DMS79 (cell line): ENCODE measurements at places on chromosomes 7 and 10.

GRCh38 chr7:25976630-25977029 is 175.4 kb upstream of the NFE2L3 start:
- no peak for DNase-seq

DNA sequence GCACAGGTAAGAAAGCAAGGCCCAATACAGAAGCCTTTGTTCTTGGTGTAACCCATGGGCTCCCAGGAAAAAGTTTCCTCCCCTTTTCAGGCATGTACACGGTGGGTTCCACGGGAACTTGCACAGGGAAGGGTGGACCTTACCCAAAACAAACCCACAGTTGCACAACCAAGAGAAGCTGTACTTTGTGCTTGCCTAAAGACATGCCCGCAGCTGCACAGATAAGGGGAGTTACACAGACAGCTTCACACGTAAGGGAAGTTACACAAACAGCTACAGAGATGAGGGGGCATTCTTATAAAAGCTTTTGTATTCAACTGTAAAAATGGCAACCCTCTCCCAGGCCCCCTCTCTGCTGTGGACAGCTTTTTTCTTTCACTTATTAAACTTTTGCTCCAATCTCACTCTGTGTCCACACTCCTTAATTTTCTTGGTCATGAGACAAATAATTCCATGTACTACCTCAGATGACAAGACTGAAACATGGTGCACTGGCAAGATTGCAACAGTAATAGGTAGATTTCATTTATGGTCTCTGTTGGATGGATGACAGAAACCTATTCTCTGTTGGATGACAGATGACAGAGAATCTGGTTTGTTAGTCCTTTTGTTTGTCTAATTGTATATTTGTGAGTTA is 72.9 kb downstream of the ATE1 start:
- DNase-seq: no peak

DNA sequence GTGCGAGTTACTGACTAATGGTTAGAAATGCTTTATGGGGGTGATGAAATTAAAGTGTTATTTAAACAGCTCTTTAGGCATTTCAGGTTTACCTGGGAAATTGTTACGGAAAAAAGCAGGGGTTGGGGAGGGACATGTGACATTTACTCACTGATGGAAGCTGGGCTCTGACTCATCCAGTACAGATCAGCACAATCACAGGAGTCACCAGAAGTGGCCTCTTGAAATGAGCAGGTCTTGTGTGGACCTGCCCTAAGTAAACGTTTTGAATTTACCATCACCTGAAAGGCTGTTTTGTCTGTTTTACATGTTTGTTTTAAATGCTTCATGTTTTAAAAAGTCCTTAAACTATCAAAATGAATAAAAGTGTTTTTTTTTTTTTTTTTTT is 2.3 kb downstream of the GLRX3 start:
- peak; percentile 77 for DNase-seq

DNA sequence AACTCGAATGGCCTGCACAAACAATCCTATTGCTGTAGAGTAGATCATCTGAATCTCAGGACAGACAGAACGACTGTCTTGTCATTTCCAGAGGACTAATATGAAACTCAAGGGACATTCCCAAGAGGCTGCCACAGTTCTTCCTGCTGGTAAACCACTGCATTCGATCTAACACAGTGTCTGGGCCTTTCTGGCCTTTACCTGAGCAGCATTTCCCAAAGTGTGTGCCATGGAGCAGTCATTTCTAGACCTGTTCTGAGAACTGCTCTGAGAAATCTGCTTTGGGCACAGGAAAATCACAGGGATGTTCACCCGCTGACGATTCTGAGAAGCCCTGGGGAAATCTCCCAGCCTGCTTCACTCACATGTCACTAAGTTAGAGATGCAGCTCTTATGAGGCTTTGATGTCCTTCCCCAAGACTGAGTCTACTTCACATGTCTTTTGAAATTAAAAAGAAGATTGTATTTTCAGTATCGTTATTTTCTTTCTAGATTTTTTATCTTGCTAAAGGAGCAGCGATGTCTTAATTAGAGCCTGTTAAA is 18.4 kb downstream of the GPNMB start:
- no peak for DNase-seq

GRCh38 chr10:78654047-78654590 is 414.6 kb upstream of the ZMIZ1 start:
- no peak for DNase-seq

DNA sequence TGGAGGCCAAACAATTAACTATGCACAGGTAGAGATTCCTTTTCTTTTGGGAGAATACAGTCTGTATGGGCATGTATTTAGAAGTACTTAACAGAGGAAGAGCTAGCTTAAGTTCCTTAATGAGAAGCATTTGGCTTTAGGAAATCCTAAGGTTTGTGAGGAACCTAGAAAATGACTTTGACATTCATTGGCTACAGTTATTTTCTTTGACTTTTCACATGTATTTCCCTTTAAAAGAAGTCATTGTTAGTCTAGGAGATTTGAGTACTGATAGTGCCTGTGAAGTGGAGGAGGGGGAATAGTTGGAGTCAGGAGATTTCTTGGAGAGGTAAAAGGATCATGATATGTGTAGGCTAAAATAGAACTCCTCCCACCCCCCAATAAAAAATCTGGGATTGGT is 3.6 kb downstream of the HELLS start:
- DNase-seq: no peak

GRCh38 chr10:11448545-11449244 is 162.8 kb downstream of the USP6NL start:
- DNase-seq: no peak

DNA sequence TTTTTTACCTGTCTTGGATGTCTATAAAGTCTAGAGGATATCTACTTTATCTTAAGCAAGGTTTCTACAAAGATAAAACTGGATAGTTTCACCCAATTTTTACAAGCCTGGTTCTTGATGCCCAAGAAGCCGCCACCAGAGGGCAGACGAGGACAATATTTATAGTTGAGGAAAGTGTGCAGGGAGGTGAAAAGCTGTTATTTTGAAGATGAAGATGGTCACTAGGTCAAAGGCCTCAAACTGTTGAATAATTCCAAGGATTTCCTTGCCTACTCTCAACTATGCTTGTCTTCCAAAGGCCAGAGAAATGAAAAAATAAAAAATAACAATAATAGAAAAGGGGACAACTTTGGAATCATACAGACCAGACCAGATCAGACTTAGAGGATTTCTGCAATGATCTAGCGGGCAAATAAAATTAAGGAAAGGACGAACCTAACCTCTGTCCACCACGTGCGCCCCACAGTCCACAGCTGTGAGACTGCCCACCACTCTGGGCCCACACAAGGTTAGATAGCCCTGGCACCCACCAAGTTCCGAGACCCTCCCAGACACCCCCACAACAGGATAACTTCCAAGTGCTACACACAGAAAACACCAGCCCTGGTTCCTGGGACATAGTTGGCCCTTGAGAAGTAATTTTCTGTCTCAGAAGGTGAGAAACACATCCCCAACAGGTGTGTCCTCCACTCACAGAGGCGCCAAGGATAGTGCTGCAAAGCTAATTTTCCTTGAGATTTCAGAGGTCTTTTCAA is 2.8 kb downstream of the PKD1L1 start:
- no peak for DNase-seq

- no peak for DNase-seq
Observed at GRCh38 chr10:125720002-125720382, 483 bp downstream of the EDRF1 start.

- no peak for DNase-seq
Observed at GRCh38 chr10:71828702-71829101, 22.3 kb downstream of the PSAP start.

- no peak for DNase-seq
Observed at GRCh38 chr7:66837007-66837406, 84.0 kb upstream of the TMEM248 start.

- DNase-seq: no peak
Observed at GRCh38 chr7:47635091-47636080, 53.5 kb upstream of the TNS3 start.

- no peak for DNase-seq
Observed at GRCh38 chr10:119313644-119314043, 106.3 kb downstream of the GRK5 start.

- DNase-seq: no peak
Observed at GRCh38 chr7:116465125-116465524, 34.4 kb upstream of the CAV2 start.

- no peak for DNase-seq
Observed at GRCh38 chr10:68142761-68143160, 33.5 kb downstream of the MYPN start.

- DNase-seq: no peak
Observed at GRCh38 chr7:139674341-139674740, 103.5 kb downstream of the HIPK2 start.

DNA sequence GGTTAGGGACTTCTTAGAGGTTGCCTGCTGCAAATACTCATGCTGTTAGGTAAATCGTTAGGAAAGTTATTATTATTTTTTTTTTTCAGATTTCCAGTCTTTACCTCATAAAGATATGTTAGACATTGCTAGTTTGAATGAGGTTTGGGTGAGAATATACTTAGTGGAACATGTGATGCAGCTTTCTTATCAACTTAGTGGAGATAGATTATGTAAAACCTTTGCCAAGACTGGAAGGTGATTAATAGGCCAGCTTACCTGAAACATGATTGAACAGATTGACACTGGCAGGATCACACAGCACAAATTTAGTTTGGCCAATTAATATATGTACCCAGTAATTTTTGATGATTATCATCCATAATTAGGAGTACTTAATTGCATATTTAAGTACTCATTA is 32.3 kb downstream of the ADD3 start:
- no peak for DNase-seq

GRCh38 chr7:48381571-48381970 is 210.3 kb downstream of the ABCA13 start:
- no peak for DNase-seq
